NB4 (cell line): ENCODE measurements at places on chromosomes 5 and 9.

GRCh38 chr9:133023117-133023890 is 7.5 kb upstream of the GTF3C5 start:
- peak; percentile 61 for DNase-seq

DNA sequence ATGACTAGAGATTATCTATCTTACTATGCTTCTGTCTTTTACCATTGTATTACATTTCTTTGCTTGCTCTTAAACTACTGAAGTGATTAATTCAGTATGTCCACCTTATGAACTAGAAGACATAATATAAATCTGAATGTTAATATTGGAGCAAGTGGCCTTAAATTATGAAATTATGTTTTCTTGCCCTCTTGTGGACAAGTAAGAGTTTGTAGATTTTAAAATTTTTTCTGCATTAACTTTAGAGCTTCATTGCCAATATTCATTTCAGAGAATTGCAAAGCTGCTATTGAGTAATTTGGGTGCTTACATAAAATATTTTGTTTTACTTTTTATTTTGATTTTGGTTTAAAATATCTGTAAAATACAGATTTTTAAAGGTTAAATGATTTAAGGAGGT is 55.3 kb downstream of the RANBP17 start:
- no peak for DNase-seq

GRCh38 chr9:132319421-132320110 is 35.2 kb downstream of the SETX start:
- DNase-seq, result no peak

- no peak for DNase-seq
These were observed 183.9 kb downstream of the AUH start for GRCh38 chr9:91177661-91178280.

- DNase-seq, result no peak
These were observed 480.9 kb downstream of the MTRR start for GRCh38 chr5:8349855-8350254.

DNA sequence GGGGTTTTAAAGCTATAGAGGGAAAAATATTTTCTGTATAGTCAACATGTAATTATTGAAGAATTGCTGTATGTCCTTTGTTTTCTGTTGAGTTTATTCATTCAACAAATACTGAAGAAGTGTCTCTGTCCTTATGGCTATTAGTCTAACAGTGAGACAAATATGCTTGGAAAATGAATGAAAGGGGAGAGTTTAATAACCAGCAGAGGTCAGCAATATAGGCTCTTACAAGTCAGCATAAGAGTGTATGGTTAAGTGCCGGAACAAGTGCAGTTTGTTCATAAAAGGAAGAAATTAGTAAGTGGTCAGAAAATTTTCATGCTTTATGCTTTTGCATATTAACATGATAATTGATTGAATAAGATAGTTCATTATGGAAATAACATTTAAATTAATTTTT is 3.6 kb downstream of the SCAMP1 start:
- DNase-seq, result peak; percentile 33

- no peak for DNase-seq
These were observed at the start of gene ZNF883 for GRCh38 chr9:113011911-113012381. Gene ZNF883, minus strand, starts transcription at chr9:113012192.

GRCh38 chr9:125008599-125008998 is 67.7 kb upstream of the GOLGA1 start:
- no peak for DNase-seq

DNA sequence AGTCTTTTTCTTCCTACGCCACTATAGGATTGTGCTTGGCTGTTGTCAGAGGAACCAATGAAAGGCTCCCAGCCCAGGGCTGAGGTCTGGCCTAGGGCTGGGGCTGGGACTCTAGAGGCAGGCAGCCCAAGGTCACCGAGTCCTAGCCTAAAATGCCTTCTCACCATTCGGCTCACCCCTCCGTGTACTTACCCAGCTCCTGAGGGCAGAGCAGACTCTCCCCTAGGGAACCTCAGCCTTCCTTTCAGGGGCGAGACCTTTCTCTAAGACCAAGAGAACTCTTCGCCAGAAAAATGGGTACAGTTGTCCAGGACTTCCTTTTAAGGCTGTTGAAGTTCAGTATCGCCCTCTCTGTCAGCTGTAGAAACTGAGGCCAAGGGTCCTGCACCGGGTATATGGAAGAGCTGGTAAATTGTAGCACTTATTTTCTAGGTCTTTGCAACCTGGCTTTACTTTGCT is 1.7 kb upstream of the SPRY4 start:
- DNase-seq, result peak; percentile 22

DNA sequence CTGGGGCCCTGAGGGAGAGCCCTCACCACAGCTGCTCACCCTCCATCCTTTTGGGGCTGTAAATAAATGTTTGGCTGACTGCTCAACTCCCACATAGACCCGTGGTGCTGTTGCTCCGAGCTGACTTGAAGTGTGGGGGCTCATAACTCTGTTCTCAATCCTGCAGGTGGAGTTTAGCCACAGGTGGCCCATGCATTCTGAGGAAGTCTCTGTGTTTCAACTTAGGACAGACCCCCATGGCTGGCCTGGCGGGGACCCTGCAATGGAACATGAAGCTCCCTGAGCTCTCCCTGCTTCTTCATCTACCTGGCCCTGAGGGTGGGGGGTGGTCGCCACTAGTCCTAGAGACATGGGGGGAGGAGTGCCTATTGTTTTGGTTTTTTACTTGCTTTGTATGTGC is 19.7 kb downstream of the NDUFS6 start:
- no peak for DNase-seq

DNA sequence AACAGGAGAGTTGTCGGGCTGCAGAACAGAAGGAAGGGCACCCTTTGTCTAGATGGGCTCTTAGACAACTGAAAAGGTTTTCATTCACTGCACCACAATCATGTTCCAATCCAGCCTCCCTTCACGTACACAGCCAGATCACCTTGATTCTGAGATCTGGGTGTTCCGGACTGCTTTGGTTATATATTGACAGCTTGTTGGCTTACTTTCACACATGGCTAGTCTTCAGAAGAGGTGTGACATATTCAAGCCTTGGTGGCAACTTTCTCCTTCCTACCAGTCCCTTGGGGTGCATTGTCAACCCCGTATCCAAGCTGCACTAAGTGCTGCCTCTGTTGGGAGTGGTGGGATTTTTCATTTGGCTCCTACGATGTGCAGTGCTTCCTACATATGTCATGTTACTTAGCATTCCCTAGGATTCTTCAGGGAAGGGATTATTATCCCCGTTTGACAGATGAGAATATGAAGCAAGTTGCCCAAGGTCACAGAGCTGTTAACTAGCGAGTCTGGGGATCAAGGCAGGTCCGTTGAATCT is 100.6 kb downstream of the LIFR start:
- DNase-seq, result no peak

- peak; percentile 45 for DNase-seq
These were observed 149.1 kb downstream of the ATP10B start for GRCh38 chr5:160702934-160703333.

DNA sequence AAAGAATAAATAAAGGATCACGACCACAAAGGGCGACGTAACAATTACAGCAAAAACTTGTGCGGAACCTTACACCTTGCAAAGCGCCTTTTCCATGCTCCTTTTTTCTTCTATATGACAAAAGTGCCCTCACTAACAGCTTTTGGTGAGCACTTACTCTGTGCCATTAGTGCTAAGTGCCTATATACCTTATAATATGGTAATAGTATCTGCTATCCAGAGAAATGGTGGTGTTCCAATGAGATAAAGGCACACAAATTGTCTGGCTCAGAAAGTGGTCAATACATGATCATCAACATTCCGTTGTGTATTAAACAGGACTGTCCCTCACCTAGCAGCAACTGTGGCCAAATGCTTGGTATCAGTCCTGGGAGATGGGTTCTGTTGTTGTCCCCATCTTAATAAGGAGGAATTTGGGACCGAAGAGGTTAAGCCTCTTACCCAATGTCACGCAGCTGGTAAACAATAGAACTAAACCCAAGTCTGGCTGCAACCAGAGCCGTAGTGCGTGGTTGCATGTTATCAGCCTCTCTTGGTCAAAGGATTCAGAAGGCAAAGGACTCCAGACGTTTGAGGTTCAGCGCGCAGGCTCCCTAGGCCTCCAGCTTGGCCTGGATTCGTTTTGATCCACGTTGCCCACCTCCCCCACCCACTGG is 564 bp upstream of the TOR2A start:
- no peak for DNase-seq

DNA sequence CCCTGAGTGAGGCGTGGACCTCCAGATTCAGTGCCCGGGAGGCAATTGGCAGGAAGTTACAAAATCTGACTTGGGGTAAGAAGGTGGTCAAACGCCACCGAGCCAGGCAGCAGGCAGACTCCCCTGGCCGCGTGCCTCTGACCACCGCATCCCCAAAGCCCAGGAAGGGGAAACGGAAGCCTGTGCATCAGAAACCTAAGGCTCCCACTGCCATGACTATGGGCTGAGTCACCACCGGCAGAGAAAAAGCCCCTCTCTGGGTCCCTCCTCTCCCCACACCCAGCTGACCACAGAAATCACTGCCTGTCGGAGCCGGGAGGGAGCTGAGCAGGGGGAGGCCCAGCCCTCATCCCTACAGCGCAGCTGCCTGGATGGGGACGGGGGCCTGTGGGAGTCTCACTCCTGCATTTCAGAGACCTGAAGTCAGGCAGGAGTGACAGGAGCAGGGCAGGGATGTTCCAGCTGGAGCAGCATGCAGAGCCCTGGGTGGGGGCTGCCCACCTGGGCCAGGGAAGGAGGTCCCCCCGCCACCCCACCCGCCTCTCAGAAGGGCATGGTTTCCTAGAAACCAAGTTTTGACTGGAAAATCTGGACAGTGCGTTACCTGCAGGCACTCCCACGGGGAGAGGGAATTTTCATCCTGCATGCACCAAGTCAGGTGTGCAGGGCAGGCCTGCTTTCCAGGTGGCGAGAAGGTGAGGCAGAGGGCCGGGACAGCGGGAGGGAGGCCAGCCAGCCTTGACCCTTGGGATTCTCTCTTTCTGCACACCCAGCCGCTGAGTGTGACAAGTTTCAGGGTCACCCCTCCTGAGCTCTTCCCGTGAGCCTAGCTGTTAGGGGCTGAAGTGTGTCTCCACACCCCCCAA is 68.2 kb downstream of the LRSAM1 start:
- DNase-seq, result peak; percentile 97

DNA sequence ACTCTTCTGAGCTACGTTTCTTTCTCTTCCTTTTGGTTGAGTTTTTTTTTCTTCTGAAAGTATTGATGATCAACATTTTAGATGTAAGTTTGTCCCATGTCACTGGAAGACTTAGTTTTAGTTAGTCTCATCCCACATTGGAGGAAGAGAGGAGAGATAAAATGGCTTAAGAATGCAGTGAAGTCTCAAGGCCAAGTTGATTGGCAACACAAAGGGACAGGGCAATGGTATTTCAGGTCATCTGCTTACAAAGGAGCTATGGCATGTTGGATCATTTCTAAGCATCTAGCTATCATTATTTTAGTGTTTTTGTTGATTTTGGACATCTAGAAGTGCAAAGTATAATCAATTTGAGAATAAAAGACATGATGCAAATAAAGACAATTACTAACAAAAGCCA is 58.6 kb downstream of the CDKN2A start:
- DNase-seq, result no peak

GRCh38 chr5:39638813-39639212 is 214.0 kb upstream of the DAB2 start:
- DNase-seq, result no peak

DNA sequence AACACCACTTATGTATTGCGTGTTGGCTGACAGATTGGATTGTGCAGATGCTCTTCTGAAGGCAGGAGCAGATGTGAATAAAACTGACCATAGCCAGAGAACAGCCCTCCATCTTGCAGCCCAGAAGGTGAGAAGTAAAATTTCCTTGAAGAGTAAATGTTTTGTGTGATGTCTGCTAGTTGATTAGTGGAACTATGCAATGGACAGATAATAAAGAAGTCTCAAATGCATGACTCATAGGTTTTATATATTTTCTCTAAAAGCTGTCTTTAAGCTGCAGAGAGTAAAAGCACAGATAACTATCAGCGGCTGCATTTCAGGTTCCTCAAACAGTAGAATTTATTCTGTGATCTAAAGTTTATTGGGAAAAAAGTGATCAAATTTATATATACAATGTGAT is 27.4 kb downstream of the INVS start:
- no peak for DNase-seq
